H9 (cell line): ENCODE measurements at places on chromosomes 5 and 9. TPM values are rescaled to one million over a fixed set of nuclear protein-coding genes. Genes with fewer than 3 reads are reported as not detected.

GRCh38 chr5:134525683-134526482 lies 413 bp downstream of the JADE2 start:
- H3K27me3 ChIP-seq = no peaks in the 10 kb centered on the region
- H3K36me3 ChIP-seq = no peaks in the 10 kb centered on the region
- H3K4me1 ChIP-seq = peaks cover 2% of the 10 kb centered on the region; the same call in 1 of the 2 replicates
- H3K27ac ChIP-seq = no peak overlapping the region
- peak overlapping the region; percentile 99 for H3K4me3 ChIP-seq

DNA sequence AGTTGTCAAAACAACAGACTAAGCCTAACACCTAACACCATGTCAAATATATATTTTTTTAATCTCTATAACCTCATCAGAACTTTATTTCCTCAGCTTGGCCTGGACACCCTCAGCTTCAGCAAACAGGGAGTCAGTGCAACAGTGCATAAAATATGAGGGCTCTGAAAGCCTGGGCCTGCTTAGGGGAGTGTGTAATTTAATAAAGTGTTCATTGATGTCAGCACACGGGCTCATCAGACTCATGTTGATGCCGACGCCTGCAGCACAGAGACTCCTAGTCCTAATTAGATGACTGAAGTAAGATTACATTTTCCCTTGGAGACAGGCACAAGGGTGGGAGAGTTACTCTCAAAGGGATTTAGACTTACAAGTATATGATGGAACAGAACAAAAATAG lies 37.8 kb downstream of the CDH10 start:
- no peak for DNase-seq
- H3K4me3 ChIP-seq = no peak overlapping the region
- no peaks in the 10 kb centered on the region for H3K27me3 ChIP-seq
- no peaks in the 10 kb centered on the region for H3K36me3 ChIP-seq
- no peaks in the 10 kb centered on the region for H3K4me1 ChIP-seq

GRCh38 chr9:124869986-124870560 lies 8.1 kb downstream of the ARPC5L start:
- H3K4me3 ChIP-seq = peak overlapping the region; percentile 87
- H3K27me3 ChIP-seq = no peaks in the 10 kb centered on the region
- no peak for DNase-seq
- H3K4me1 ChIP-seq = peaks cover 6% of the 10 kb centered on the region
- H3K36me3 ChIP-seq = peaks cover 40% of the 10 kb centered on the region

DNA sequence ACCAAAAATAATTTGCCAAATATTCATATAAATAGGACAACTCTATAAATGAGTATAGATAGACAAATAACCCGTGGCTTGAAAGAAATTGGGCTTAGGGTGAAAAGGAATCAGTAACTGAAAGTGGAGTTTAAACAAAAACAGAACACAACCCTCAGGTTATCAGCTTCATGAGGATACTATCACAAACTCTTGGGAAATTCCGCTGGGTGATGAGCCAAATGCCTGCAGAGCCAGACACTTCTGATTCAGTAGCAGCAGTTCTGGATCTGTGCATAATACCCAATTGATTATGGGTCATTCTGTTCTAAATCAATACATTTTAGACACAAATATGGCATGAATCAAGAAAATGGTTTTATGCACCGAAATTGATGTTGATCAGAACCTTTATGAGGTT lies 72.4 kb downstream of the CAMK4 start:
- no peak for DNase-seq
- H3K36me3 ChIP-seq = peaks cover 14% of the 10 kb centered on the region
- H3K4me1 ChIP-seq = no peaks in the 10 kb centered on the region
- H3K4me3 ChIP-seq = no peak overlapping the region

- peaks cover 3% of the 10 kb centered on the region; the same call in 1 of the 2 replicates for H3K4me1 ChIP-seq
- peaks cover 5% of the 10 kb centered on the region; the same call in 1 of the 2 replicates for H3K36me3 ChIP-seq
- H3K4me3 ChIP-seq = no peak overlapping the region
- peak; percentile 67 for DNase-seq
These were observed 308.1 kb upstream of the ADCY2 start for GRCh38 chr5:7087719-7088297.

- no peak overlapping the region for H3K4me3 ChIP-seq
- no peak for DNase-seq
- H3K27me3 ChIP-seq = no peaks in the 10 kb centered on the region
- H3K27ac ChIP-seq = no peak overlapping the region
These were observed 530.3 kb downstream of the SPATA31D1 start for GRCh38 chr9:82518868-82519267.

- H3K27ac ChIP-seq = no peak overlapping the region
- no peaks in the 10 kb centered on the region for H3K27me3 ChIP-seq
- H3K4me1 ChIP-seq = no peaks in the 10 kb centered on the region
- H3K36me3 ChIP-seq = no peaks in the 10 kb centered on the region
These were observed 119.6 kb upstream of the FST start for GRCh38 chr5:53360811-53361210.

DNA sequence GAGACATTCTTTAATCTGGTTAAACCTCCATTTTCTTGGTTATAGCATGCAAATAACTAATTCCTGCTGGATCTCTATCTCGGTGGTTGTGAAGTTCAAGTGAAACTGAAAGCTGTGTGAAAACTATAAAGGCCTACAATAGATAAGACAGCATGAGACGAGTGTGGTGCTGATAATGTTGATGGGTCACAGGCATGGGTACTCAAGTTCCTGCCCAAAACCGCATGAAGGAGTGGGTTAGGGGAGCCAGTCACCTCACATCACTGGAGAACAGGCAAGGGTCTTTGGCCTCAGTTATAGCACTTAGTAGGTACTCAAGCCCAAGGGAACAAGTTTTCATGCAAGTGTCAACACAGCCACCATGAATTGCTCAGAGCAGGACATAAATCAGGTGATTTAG lies 16.7 kb downstream of the HMHB1 start:
- DNase-seq = no peak
- no peaks in the 10 kb centered on the region for H3K36me3 ChIP-seq
- H3K27me3 ChIP-seq = no peaks in the 10 kb centered on the region
- H3K4me3 ChIP-seq = no peak overlapping the region
- H3K27ac ChIP-seq = no peak overlapping the region

DNA sequence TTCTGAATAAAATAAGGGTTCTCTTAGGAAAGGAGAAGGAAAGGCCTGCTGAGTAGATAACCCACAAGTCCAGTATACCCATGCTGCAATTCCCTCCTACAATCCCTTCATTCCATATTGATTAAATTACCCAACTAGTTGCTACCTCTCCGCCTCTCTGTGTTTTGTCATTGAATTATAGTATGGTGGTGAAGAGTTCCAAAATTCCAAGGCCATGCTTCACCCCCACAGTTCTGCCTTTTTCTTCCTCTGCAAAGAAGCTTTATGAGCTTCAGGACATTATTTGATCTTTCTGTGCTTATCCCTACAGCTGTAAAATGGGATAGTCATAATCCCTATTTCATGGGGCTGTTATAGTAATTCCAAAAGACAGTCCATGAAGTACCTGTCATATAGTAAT lies 215.6 kb downstream of the ACTL7B start:
- no peaks in the 10 kb centered on the region for H3K36me3 ChIP-seq
- no peak for DNase-seq
- no peaks in the 10 kb centered on the region for H3K27me3 ChIP-seq
- no peaks in the 10 kb centered on the region; the same call in 1 of the 2 replicates for H3K4me1 ChIP-seq
- H3K27ac ChIP-seq = no peak overlapping the region

DNA sequence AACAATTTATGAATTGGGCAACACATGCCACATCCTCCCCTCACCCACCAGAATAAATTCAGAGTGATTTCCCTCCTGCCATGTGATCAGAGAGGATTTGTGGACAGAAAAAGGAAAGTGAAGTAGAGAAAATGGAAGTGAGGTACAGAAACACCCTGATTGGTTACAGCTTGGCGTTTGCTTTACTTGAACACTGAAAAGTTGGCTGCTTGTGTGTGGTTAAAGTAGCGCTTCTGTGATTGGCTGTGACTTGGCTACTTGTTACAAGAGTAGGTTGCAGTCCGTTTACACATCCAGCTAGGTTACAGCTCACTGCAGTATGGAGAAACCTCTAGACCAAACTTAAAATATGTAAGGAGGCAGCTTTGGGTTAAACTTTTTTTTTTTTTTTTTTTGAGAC lies 205.2 kb upstream of the ZNF608 start:
- H3K36me3 ChIP-seq = no peaks in the 10 kb centered on the region
- H3K27ac ChIP-seq = no peak overlapping the region
- DNase-seq = no peak
- no peaks in the 10 kb centered on the region for H3K27me3 ChIP-seq
- no peak overlapping the region for H3K4me3 ChIP-seq

DNA sequence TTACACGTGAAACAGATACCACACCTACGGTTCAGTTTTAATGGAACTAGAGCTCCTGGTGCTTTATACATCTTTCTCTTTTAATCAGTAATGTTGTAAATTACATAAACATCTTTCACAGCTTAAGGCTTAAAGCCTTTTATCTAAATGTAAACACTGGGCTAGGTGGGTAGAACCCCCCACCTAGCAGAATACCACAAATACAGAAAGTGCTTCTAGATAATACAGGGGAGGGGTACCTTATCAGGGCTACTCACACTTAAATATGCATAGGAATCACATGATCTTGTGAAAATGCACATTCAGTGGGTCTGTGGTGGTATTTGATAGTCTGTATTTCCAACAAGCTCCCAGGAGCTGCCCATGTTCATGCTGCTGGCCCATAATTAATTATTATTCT lies 256.4 kb upstream of the TARS1 start:
- H3K4me1 ChIP-seq = no peaks in the 10 kb centered on the region
- no peak overlapping the region for H3K4me3 ChIP-seq
- H3K27me3 ChIP-seq = no peaks in the 10 kb centered on the region
- DNase-seq = no peak

GRCh38 chr5:150034662-150035061 lies 34.1 kb downstream of the HMGXB3 start:
- DNase-seq = no peak
- H3K27me3 ChIP-seq = no peaks in the 10 kb centered on the region
- H3K4me1 ChIP-seq = no peaks in the 10 kb centered on the region
- H3K4me3 ChIP-seq = no peak overlapping the region
- H3K27ac ChIP-seq = no peak overlapping the region
- peaks cover 71% of the 10 kb centered on the region for H3K36me3 ChIP-seq

GRCh38 chr9:86902991-86903733 lies 44.1 kb downstream of the GAS1 start:
- peak overlapping the region; percentile 76 for H3K4me3 ChIP-seq
- H3K36me3 ChIP-seq = no peaks in the 10 kb centered on the region
- H3K27me3 ChIP-seq = peaks cover 10% of the 10 kb centered on the region; the same call in 1 of the 2 replicates

GRCh38 chr9:79089054-79089560 lies 482.7 kb upstream of the TLE4 start:
- no peak overlapping the region for H3K27ac ChIP-seq
- no peaks in the 10 kb centered on the region for H3K27me3 ChIP-seq
- peaks cover 10% of the 10 kb centered on the region for H3K36me3 ChIP-seq
- DNase-seq = no peak

DNA sequence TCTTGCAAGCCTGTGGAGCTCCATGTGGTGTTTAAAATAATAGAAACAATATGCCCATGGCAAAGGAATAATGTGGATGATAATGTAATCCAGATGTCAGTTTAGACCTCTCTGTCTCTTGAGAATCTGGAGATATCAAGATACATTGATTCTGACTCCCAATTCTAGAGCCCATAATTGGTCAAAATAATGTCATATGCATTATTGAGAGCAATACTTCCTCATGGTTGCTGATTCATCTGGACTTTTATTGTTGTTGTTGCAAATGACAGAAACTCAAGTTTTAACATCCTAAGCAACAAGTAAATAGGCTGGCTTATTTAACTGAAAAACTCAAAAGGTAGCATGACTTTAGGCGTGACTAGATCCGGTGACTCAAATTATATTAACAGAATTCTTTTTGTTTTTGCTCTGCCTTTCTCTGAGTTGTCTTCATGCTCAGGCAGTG lies 152.1 kb downstream of the PCSK1 start:
- no peaks in the 10 kb centered on the region; the same call in 2 of the 3 replicates for H3K36me3 ChIP-seq
- H3K27me3 ChIP-seq = no peaks in the 10 kb centered on the region
- H3K4me3 ChIP-seq = no peak overlapping the region
- H3K27ac ChIP-seq = no peak overlapping the region

- no peak overlapping the region for H3K27ac ChIP-seq
- DNase-seq = no peak
- H3K4me3 ChIP-seq = no peak overlapping the region
These were observed 28.2 kb downstream of the ARPC5L start for GRCh38 chr9:124890179-124890578.

DNA sequence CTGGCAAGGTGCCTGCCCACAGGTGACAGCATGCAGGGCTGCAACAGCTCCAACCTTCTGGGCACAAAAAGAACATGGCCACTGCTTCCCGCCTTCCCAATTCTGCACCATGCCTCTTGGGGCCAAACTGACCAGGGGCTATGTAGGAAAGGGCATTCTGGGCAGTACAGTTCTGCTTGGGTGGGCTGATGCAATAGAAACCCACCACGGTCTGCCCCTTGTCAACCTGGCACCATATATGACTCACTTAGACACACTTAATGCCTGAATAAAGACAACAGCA lies 40.2 kb upstream of the FCN1 start:
- no peaks in the 10 kb centered on the region for H3K36me3 ChIP-seq
- H3K27ac ChIP-seq = no peak overlapping the region
- DNase-seq = no peak

- H3K36me3 ChIP-seq = peaks cover 1% of the 10 kb centered on the region; the same call in 2 of the 3 replicates
- no peaks in the 10 kb centered on the region for H3K27me3 ChIP-seq
- H3K4me1 ChIP-seq = no peaks in the 10 kb centered on the region
- H3K27ac ChIP-seq = no peak overlapping the region
These were observed 97.6 kb downstream of the PRELID2 start for GRCh38 chr5:145737578-145737977.

- H3K4me3 ChIP-seq = no peak overlapping the region
- DNase-seq = no peak
- no peaks in the 10 kb centered on the region for H3K27me3 ChIP-seq
- no peaks in the 10 kb centered on the region for H3K4me1 ChIP-seq
These were observed 185.1 kb downstream of the ADAMTSL1 start for GRCh38 chr9:18658804-18659705.

- H3K27me3 ChIP-seq = peaks cover under 1% of the 10 kb centered on the region; the same call in 1 of the 2 replicates
- H3K27ac ChIP-seq = no peak overlapping the region
These were observed 6.1 kb upstream of the PRR16 start for GRCh38 chr5:120457839-120458507.

GRCh38 chr5:81204205-81204604 lies 28.9 kb upstream of the CKMT2 start:
- H3K4me3 ChIP-seq = no peak overlapping the region
- H3K27me3 ChIP-seq = no peaks in the 10 kb centered on the region
- no peak for DNase-seq
- H3K4me1 ChIP-seq = no peaks in the 10 kb centered on the region
- no peaks in the 10 kb centered on the region for H3K36me3 ChIP-seq

- no peaks in the 10 kb centered on the region for H3K27me3 ChIP-seq
- H3K27ac ChIP-seq = no peak overlapping the region
- H3K4me3 ChIP-seq = no peak overlapping the region
- DNase-seq = no peak
These were observed 97.5 kb upstream of the CTSV start for GRCh38 chr9:97136421-97136820.

GRCh38 chr5:168875832-168876231 lies 296.7 kb upstream of the PANK3 start:
- H3K36me3 ChIP-seq = no peaks in the 10 kb centered on the region
- no peak overlapping the region for H3K27ac ChIP-seq
- H3K27me3 ChIP-seq = no peaks in the 10 kb centered on the region
- H3K4me1 ChIP-seq = no peaks in the 10 kb centered on the region; the same call in 1 of the 2 replicates
- no peak for DNase-seq
- H3K4me3 ChIP-seq = no peak overlapping the region

Gene GNA14
- total RNA-seq = 0.37 and 0.48 TPM in 2 replicates

Gene TBC1D2
- total RNA-seq = 2.3 and 2.9 TPM in 2 replicates

Gene PCDHGA2
- 0.90 and 1.1 TPM in 2 replicates for total RNA-seq

Gene KIAA1958
- total RNA-seq = 32.9 and 34.0 TPM in 2 replicates

Gene HAVCR1
- not detected in 2 replicates for total RNA-seq

Gene RANBP3L
- not detected in 2 replicates for total RNA-seq

Gene EDIL3
- total RNA-seq = 61.0 and 61.9 TPM in 2 replicates

Gene TMCO6
- 37.3 and 39.3 TPM in 2 replicates for total RNA-seq

Gene FSTL4
- 5.7 and 6.0 TPM in 2 replicates for total RNA-seq

Gene MPDZ
- total RNA-seq = 46.7 and 46.9 TPM in 2 replicates

Gene KIF20A
- 65.2 and 67.1 TPM in 2 replicates for total RNA-seq

Gene CBY3
- 0.50 and 1.6 TPM in 2 replicates for total RNA-seq

Gene GABRA1
- total RNA-seq = not detected in 2 replicates

Gene IFNA21
- total RNA-seq = not detected in 2 replicates
